ENCODE measurements at places on chromosomes 13 and 19.

DNA sequence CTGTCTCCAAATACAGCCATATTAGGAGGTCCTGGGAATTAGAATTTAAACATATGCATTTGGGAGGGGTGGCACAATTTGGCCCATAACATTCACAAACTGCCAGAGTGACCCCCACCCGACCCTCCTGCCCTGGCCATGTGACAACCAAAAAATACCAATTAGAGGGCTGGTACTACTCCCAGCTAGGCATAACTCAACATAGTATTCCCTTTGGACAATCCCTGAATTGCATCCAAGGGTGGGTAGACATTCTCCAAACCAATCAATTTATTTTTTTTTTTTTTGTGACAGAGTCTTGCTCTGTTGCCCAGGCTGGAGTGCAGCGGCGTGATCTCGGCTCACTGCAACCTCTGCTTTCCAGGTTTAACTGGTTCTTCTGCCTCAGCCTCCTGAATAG, 29.8 kb downstream of the CLEC17A start:
- no peak for DNase-seq

- no peak for DNase-seq
Measured at GRCh38 chr19:53981376-53981951, 10.0 kb upstream of the CACNG6 start.

- DNase-seq = no peak
Measured at GRCh38 chr13:93925990-93926389, 553.5 kb downstream of the DCT start.

GRCh38 chr13:41465241-41465847, 8.0 kb downstream of the RGCC start:
- DNase-seq = peak; percentile 83

DNA sequence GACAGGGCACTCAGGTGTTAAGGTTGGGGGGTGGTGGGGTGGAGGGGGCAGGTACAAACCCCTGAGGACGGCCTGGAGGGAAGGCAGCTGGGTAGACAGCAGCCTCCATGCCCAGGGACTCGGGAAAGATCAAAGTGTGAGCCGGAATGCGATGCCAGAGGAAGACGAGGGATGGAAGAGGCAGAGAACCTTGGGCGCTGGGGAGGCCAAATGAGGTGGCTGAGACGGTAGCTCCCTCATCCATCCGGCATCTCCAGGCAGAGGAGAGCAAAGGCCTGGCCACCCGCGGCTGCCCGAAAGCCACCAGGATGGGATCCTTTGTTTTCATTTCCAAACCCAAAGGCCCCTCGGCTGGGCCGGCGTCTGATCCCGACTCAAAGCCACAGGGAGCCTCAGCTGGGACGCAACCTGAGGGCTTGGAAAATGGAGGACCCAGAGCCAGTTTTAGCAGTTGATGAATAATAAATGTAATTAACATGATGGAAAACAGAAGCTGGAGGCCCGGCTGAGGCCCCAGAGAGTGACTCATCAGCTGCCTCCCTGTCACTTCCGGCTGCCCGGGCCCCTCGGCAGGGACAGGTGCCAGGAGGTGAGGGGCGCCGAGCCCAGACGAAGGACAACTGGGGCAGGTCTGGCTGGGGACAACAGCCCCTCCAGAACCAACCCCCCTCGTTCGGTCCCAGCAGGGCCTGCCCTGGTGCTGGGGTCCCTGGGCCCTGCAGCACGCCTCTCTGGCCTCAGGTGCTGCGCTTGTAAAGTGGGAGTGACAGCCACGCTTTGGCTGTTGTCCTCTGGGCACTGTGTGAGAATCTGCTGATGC, 61.6 kb downstream of the CEBPG start:
- DNase-seq = peak; percentile 37

Data from astrocyte of the spinal cord (primary cell).